ENCODE measurements at places on chromosomes 6 and 20.

DNA sequence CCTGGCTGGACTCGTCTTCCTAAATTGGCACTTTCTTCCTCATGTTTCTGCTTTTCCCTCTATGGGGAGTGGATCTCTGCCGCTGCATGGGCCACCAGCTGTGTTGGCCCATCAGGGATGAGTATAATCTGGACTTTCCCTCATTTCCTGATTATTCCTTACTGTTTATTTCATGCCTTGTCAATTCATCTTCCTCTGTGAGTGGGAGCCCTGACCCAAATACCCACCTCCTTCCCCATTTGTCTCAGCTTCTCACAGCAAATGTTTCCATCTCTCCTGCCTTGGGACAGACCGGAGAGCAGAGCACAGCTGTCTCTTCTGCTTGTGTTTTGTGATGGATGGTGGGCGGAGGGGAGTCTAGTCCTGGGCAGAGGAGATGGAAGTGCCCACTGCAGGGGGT is 212.7 kb downstream of the UST start:
- ATAC-seq, result no peak

GRCh38 chr6:67706388-67706787 is 928.7 kb upstream of the ADGRB3 start:
- ATAC-seq, result no peak

- no peak for ATAC-seq
These were observed 32.4 kb upstream of the ENPP4 start for GRCh38 chr6:46097366-46097765.

- no peak for ATAC-seq
These were observed 229.4 kb upstream of the RSPO3 start for GRCh38 chr6:126888727-126889725.

DNA sequence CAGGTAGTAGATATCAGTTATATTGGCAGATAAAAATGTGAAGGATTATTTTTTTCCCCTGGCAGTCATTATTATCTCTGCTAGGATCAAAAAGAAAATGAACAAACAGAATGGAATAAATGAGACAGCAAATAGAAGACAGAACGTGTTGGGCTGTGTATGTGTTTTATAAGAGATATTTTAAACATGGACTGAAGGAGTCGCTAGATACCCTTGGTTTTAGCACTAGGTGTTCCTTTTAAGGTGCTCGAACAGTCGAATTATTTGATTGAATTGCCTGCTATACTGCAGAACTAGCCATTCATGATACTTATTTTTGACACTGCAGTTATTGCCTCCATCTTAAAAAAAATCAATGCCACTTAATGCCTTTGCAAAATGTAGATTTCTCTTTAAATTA is 3.7 kb downstream of the GRIK2 start:
- no peak for ATAC-seq

GRCh38 chr6:91716361-91716760 is 1129.5 kb upstream of the MAP3K7 start:
- no peak for ATAC-seq

DNA sequence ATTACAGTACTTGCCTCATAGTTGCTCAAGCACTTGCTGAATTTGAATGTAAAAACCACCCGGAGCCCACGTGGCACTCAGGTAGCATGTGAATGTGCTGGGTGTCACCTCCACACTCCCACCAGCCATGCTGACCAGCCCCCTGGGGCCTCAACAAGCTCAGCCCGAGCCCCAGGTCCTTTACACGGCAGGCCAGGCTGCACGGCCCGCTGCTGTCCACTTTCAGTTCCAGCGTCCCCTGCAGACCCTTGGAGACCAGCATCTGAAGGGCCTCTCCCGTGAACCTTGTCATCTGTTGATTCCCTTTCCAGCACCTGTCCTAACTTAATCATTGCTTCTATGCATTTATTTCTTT is 33.3 kb upstream of the ZBP1 start:
- ATAC-seq, result no peak

DNA sequence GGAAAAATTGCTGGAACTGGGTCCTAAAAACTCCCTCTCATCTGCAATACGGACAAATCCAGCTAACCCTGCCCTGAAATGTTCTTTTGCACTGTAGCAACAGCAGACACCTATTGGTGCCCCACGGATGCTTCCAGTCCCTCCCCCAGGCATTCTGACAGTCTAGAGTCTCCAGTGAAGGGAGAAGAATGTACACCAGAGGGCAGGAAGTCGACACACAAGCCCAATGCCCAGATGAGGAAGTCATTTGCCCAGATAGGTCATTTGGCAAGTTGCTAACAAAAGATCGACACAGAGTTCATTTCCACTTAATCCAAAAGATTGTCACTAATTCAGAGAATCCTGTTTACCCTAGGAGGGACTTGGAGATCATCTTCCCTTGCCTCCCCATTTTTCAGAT is 293.0 kb upstream of the PRDM1 start:
- peak; percentile 66 for ATAC-seq

GRCh38 chr20:49762940-49763766 is 49.5 kb upstream of the B4GALT5 start:
- ATAC-seq, result no peak

GRCh38 chr20:62120990-62121775 is 1.1 kb upstream of the LSM14B start:
- ATAC-seq, result peak; percentile 16

DNA sequence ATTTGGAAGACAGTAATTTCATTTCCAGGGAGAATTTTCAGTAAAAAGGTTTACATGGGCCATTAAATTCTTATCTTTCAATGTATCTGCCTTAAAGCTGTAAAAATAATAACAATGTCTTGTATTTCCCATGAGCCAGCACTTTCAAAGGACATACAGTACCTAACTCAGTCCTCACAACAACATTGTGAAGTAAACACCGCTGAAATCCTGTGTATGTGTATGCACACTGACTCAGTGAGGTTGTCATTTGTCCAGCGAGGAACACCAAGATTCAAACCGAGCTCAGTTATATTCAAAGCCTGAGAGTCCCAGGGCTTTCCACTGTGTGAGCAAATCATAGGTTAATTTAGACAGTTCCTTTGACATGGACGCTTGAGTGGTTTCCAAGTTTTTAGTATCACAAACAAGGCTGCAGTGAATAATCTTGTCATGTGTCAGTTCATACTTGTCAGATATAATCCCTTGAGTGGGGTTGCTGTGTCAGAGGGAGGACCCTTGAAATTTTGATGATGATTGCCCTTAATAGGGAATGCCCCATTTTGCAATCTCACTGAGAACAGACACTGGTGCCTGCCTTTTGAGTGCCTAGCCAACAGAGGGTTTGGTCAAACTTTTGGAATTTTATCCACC is 50.0 kb upstream of the SLC22A23 start:
- ATAC-seq, result no peak

DNA sequence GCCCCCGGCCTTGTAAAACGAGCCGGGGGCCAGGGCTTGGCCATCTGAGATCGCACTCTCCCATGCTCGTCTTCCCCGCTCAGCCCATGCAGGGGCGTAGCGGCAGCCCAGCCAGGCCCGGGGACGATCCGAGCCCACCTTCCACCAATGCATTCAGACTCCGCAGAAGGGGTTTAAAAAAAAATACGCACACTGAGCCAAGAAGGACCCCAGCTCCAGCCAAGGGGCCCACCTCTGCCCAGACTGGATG is 320 bp downstream of the GSTA4 start:
- ATAC-seq, result peak; percentile 47

DNA sequence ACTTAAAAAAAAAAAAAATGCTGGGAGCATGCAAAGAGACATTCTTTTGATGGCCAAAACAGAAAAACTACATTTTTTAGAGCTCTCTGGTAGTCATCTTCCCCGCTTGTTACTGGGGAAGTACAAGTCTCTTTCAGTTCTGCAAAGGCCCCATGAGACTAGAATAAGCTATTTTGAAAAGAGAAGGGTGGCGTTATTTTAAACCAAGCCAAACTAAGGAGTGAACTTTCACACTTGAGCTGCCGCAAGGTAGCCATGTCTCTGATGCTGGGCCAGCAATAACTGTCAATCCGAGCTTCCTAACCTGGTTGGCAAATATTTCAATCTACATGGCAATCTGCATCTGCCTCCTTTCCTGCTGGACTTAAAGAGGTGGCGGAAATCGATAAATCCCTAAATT is 96.7 kb downstream of the L3MBTL3 start:
- ATAC-seq, result no peak

DNA sequence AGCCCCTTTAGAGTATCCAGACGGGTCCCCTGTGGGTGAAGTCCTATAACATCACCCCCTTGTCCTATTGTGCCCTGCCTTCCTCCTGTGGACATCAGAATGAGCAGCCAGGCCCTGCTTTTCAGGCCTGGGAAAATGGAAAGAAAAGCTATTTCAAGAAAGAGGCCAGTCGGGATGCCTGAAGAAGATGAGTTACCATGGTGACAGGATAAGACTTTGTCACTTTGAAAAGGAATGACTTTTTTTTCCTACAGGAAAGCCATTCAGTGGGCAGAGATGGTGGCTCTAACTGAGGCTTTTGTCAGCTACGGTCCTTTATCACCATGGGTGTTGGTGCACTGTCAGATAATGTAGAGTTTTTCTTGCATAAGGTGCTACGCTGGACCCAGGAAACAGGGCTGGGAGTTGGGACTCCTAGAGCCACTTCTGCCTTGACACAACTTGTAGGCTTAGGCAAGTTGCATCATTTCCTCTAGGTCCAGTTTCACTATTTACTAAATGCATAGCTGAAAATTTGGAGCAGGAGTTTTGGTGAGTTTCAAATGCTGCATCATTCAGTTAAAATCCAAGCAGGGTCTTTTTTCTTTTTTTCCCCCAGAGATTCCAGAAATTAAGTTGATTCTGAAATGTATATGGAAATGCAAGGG is 293.6 kb upstream of the PRND start:
- ATAC-seq, result no peak

DNA sequence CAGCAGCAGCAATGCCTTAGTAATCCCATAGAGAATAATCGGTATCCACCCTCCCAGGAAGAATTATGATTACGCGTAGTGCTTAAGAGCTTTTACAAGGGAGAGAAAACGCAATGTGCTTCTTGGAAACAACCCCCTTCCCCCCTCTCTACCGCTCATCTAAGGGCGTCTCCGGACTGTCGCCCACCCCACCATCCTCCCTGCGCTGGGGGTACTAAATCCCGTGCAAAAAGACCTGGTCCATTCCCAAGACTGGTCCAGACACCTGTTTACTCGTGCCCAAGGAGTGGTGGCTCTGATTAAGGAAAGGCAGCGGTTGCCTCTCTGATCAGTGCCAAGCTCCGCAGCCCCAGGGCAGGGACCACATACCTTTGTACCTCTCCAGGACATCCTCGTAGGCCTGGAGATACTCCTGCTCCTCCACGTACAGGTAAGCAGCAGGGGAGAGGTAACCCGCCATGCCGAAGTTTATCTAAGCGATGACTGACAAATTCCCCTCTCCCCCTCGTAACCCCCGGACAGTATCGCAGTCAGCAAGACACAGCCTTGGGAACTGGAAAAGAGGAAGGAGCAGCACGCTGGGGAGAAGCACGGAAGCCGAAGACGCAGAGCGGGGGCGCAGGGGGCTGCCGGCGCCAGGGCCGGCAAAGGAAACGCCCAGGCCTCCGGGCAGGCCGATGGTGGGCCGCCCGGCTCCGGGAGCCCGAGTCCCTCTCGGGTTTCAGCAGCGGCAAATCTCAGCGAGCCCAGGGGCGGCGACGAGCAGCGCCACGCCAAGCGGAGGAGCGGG is 112.0 kb upstream of the BEND6 start:
- ATAC-seq, result peak; percentile 13

DNA sequence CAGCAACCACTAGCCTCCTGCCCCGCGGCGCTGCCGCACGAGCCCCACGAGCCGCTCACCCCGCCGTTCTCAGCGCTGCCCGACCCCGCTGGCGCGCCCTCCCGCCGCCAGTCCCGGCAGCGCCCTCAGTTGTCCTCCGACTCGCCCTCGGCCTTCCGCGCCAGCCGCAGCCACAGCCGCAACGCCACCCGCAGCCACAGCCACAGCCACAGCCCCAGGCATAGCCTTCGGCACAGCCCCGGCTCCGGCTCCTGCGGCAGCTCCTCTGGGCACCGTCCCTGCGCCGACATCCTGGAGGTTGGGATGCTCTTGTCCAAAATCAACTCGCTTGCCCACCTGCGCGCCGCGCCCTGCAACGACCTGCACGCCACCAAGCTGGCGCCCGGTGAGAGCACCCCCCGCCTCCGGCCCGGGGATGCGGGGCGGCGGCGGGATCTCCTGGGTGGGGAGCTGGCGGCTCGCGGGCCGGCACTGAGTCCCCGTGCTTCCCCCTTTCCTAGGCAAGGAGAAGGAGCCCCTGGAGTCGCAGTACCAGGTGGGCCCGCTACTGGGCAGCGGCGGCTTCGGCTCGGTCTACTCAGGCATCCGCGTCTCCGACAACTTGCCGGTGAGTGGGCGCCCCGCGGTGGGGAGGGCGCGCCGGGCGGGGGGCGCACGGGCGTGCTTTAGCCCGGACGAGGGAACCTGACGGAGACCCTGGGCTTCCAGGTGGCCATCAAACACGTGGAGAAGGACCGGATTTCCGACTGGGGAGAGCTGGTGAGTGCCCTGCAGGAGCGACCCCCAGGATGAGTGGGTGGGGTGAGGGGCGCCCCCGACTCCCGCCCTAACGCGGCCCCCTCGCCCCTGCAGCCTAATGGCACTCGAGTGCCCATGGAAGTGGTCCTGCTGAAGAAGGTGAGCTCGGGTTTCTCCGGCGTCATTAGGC is 585 bp downstream of the PIM1 start:
- peak; percentile 61 for ATAC-seq

GRCh38 chr6:12844284-12845223 is 128.0 kb downstream of the PHACTR1 start:
- ATAC-seq, result peak; percentile 62

DNA sequence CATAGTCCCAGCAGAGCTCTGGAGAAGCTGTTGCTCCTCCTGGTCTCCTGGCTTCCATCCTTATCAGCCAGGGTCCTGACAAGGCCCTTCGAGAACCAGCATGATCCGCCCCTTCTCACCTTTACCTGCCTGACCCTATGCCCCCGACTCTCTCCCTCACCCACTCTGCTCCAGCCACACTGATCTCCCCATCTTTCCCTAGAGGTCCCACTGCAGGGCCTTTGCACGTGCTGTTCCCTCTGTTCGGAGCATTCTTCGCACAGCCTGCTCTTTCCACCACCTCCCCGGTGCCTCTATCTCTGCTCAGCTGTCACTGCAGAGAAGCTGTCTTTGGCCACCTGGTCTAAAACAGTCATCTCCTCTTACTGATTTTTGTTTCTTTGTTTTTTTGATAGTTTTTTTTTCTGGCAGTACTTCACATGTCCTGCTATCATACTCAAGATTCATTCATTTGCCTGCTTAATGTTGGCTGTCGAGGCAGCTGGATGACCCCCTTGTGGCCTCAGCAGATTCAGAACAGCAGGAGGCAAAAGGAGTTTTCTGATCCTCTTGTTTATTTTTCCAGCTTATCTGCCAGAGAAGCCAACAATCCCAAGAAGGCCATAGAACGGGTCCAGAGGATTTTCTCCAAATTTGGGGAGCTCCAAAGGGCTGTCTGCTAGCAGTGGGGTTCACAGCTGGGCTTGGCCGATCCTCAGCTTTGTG is 1.6 kb upstream of the PTGIS start:
- no peak for ATAC-seq

GRCh38 chr6:44921798-44922197 is 406.3 kb upstream of the RUNX2 start:
- peak; percentile 77 for ATAC-seq

DNA sequence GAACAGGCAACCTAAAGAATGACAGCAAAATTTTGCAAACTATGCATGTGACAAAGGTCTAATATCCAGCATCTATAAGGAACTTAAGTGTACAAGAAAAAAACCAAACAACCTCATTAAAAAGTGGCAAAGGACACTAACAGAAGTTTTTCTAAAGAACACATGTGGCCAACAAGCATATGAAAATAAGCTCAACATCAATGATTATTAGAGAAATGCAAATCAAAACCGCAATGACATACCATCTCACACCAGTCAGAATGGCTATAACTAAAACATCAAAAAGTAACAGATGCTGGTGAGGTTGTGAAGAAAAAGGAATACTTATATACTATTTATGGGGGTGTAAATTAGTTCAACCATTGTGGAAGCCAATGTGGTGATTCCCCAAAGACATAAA is 5.5 kb downstream of the RFPL4B start:
- no peak for ATAC-seq

Data from SK-N-SH treated with all-trans-retinoic acid at 6 μM for 48 hours (cell line).